Forelimb muscle (tissue), 1 donor: ENCODE measurements at places on chromosomes 5 and 9. TPM values are rescaled to one million over a fixed set of nuclear protein-coding genes. Genes with fewer than 3 reads are reported as not detected.

Gene CRHBP
- polyA plus RNA-seq, result 0.67 TPM

Gene ESM1
- polyA plus RNA-seq, result 1.7 TPM

Gene BHMT2
- 3.0 TPM for polyA plus RNA-seq

Gene CXCL14
- 27.8 TPM for polyA plus RNA-seq

Gene SPATA31E1
- not detected for polyA plus RNA-seq

Gene PCDHA4
- polyA plus RNA-seq, result 0.14 TPM

Gene IL31RA
- polyA plus RNA-seq, result 0.94 TPM

Gene SEMA4D
- 21.1 TPM for polyA plus RNA-seq

Gene FOXD4L3
- polyA plus RNA-seq, result 0.29 TPM

Gene ALDH1A1
- polyA plus RNA-seq, result 35.0 TPM

Gene FOXD4
- 2.0 TPM for polyA plus RNA-seq

Gene SPINK7
- 0.23 TPM for polyA plus RNA-seq

Gene ECSCR
- polyA plus RNA-seq, result 29.8 TPM

Gene NEUROG1
- polyA plus RNA-seq, result not detected

Gene IL5
- polyA plus RNA-seq, result 0.29 TPM

Gene AFAP1L1
- polyA plus RNA-seq, result 106 TPM

Gene SLC22A4
- 4.0 TPM for polyA plus RNA-seq

Gene NMUR2
- 0.19 TPM for polyA plus RNA-seq

Gene ERP44
- polyA plus RNA-seq, result 17.5 TPM

Gene PLPP7
- polyA plus RNA-seq, result 45.7 TPM

Gene DIRAS2
- 0.61 TPM for polyA plus RNA-seq

Gene GLRA1
- polyA plus RNA-seq, result not detected

Gene TEX48
- not detected for polyA plus RNA-seq

Gene SCGB3A1
- polyA plus RNA-seq, result 1.4 TPM

Gene CARD9
- polyA plus RNA-seq, result 0.82 TPM

Gene CLIC3
- 0.42 TPM for polyA plus RNA-seq

Gene SAXO1
- polyA plus RNA-seq, result 0.11 TPM

Gene FNIP1
- polyA plus RNA-seq, result 13.8 TPM

Gene NAIP
- 13.3 TPM for polyA plus RNA-seq
